T47D (cell line): ENCODE measurements at places on chromosomes 13 and 19.

DNA sequence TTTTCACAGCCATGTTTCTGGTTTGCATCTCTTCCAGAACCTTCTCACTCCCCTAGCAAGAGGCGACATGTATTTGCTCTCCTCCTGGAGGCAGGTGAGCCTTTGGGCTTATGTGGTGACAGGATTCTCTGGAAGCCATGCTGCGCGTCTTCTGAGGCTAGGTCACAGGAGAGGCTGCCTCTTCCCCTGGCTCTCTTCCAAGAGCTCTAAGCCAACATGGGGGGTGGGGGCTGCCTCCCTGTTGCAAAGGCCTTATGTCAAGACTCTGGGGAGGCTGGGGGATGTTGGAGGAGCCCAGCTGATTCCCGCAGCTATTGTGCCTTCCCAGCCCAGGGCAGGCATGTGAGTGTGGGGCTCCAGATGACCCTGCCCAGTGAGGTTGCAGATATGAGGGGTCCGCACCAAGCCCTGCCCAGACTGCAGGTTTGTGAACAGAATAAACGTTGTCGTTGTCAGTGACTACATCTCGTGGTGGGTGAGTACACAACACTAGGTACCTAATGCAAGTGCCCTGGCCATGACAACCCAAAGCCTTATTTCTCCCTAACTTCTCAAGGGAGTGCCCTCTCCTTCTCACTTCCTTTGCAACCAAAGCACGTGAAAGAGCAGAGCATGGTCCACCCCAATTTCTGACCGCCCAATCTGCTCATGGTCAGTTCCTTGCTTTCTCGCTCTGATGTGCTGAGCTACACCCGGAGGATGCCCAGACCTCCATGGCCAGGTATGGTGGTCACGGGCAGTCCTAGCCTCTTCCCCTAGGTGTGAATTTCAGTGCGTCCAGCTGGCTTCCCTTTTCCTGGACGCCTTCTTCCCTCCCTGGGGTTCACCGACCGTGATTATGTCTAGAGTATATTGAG lies 44.9 kb downstream of the TEX29 start:
- no peak for DNase-seq

DNA sequence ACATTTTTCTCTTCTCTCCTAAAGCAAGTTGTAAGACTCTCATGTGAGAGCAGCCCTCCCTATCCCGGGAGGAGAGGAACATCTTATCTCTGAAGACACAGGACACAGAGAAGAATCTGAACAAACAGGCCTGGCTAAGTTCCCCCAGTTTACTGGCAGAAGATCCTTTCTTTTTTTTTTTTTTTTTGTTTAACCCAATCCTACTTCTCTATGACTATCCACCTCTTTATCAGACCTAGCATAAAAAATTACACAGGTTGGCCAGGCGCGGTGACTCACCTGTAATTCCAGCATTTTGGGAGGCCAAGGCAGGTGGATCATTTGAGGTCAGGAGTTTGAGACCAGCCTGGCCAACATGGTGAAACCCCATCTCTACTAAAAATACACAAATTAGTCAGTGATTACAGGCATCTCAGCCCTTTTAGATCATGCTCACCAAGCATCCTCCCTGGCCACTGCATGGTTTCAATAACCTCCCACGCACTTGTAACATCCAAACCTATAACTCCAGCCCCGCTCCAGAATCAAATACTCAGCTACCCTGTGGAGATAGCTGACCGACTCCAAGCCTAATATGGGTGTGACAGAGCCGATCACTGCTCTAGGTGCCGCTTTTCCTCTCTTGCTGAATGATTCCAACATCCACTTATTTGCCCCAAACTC lies 27.3 kb upstream of the MUC16 start:
- no peak for DNase-seq

DNA sequence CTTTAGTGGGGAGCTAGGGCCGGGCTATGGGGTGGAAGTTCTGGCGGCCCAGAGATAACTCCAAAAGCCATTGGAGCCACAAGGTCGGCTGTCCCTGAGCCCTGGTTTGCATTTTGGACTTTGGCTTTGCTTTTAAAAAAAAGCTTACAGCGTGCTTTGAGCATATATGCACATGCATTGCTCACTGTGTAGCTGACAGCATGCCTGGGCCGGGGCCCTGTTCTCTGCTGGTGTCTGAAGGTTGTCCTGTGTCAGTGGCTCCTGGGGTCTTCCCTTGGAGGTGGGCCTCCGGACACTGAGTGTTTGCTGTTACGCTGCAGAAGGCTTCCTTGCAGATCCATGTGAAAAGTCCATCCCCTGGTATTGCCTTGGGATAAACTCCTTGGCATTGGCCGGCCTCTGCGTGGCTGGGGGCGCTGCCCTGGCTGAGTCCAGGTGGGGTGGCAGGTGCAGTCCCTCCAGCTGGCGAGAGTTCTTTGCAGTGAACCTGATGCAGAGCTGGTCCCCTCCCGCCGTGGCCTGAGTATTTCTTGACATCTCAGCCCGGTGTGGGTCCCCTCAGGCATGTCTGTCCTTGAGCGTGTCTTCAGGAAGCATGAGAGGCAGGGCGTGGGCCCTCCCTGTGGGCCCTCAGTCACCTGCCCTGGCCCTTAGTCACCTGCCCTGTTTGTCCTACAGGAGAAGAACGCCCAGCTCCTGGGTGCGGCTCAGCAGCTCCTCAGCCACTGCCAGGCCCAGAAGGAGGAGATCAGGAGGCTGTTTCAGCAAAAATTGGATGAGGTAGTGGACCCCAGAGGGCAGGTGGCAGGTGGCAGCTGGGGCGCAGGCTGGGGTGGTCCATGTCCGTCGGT lies 23.0 kb downstream of the PLEKHJ1 start:
- DNase-seq: no peak

GRCh38 chr19:45771311-45771933 lies 2.4 kb upstream of the SIX5 start:
- DNase-seq: no peak

GRCh38 chr13:89694451-89694850 lies 1653.0 kb upstream of the MIR17HG start:
- DNase-seq: no peak

DNA sequence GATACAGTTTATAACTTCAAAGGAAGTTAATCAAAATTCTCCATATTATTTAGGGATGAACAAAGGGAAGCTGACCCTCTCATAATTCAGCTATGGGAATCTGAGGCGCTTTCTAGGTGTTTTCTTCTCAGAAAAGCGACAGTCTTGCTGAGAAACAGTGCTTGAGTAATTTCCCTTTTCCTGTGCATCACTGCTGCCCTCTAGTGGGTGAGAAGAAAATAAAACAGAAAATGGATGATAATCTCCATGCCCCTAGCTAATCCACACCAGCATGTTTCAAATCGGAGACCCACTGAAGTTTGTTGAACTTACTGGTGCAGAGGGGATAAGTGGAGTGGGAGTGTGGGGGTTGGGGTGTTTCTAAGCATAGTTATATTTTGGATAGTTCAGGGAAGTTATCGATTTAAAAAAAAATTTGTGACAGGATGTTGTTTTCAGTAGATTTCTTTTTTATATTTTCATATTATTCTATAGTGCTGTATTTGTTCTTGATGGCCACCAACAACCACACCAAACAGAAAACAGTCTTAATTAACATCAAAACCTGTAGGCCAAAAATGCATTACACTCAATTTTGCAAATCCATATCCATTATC lies 21.4 kb downstream of the LCP1 start:
- peak; percentile 63 for DNase-seq

- DNase-seq: no peak
Measured at GRCh38 chr13:59686798-59687394, 476.8 kb downstream of the DIAPH3 start.

DNA sequence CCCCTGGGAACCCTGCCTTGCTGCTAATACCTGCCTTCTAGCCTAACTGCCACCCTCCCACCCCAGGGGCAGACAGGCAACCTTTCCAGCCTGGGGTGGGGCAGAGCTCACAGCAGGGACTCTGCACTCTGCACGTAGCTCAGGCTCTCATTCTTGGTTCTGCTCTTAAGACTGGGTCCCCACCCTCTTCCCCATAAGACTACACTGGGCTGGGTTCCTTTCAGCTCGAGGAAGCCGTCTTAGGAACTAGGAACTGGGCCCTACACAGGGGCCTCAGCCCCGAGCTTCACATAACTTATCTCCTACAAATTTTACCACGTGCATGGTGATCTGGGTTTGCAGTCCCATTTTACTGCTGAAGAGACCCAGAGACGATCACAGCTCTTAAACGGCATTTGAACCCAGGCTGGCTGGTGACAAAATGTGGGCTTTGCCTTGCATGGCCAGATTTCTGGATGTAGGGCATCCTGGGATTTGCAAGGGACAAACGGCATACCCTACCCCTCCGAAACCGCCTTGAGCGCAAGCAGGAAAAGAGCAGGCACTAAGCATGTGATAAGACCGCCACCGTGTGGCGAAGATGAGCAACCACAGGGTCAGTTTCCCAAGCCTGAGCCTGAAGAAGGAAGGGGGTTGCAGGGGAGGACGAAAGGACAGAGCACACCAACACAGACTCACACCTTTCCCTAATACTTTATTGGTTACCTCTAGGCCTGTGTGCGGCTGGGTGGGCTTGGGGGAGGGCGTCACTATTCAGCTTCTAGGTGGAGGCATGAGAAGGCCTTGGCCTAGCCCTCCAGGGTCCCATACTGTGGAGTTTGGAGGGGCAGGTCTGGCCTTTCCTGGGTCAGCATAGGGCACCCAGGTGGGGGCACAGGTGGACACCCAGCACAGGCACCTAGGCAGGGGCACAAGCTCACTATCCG lies 5.1 kb downstream of the JUNB start:
- peak; percentile 80 for DNase-seq

- no peak for DNase-seq
Measured at GRCh38 chr13:30600496-30600895, 17.2 kb upstream of the USPL1 start.

DNA sequence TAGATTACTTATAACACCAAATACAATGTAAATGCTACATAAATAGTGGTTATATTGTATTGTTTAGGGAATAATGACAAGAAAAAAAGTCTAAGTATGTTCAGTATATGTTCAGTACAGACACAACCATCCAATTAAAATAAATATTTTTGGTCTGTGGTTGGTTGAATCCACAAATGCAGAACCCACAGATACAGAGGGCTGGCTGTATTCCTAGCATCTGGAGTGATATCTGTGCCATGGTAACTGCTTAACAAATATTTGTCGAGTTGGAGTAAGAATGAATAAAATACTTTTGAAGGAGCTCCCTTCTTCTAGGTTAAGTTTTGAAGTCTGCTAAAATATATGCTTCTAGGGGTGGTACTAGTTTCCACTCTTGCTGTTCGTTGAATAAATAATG lies 241.0 kb downstream of the KLF5 start:
- DNase-seq: no peak

DNA sequence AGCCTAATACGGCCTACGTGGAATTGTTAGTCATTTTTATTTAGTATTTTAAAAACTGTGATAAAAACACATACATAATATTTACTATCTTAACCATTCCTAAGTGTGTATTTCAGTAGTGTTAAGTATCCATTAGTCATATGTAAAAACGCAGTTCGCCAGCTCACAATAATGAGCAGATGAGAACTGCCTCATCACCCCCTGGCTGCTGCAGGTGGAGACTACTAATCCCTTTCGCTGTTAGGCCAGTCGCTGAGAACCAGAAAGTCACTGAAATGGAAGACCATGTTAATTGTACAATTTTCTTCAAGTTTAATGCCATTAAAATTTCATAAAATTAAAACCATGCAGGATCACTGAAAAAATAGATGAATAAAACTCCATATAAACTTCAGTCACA lies 1.6 kb downstream of the ESD start:
- DNase-seq: no peak

DNA sequence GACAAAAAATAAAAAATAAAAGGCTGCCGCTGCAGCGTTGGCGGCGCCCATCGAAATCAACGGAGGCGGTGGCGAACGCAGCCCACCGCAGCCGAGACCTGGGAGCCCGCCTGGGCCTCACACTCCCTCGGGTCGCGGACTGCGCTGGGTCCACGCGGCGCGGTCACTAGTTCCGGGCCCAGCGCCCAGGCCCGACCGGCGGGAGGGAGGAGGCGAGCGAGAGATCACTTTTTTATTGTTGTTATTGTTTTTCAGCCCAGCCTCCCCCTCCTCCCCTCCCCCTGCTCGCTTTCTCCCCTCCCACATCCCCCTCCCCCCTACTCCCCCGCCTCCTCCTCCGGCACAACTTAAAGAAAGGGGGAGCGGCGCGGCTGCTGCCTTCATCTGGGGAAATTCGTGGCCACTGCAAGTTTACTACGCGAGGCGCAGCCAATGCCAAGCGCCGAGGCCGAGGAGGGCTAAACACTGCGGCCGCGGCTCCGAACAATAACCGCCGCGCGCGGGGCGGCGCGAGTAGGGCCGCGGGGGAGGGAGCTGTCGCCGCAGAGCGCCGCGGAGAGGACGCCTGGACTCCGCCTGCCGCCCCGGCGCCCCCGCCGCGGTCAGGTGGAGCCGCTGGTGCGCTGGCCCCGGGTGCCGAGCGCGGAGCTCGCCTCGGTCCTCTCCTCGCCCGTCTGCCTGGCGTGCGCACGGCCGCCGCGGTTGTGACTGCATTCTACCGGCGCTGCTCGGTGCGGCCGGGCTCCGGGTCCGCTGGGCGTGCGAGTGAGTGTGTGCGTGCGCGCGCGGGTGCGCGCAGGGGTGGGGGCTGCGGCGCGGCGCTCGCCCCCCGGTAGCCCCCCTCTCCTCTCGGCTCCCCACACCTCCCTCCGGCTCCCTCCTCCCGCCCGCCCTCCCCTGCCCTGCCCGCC lies 505 bp upstream of the ZIC2 start:
- peak; percentile 89 for DNase-seq

GRCh38 chr19:7925171-7925851 lies 624 bp downstream of the CTXN1 start:
- peak; percentile 69 for DNase-seq

GRCh38 chr19:955803-956765 lies 28.1 kb upstream of the WDR18 start:
- DNase-seq: peak; percentile 46

GRCh38 chr13:66840621-66841020 lies 389.5 kb downstream of the PCDH9 start:
- no peak for DNase-seq

DNA sequence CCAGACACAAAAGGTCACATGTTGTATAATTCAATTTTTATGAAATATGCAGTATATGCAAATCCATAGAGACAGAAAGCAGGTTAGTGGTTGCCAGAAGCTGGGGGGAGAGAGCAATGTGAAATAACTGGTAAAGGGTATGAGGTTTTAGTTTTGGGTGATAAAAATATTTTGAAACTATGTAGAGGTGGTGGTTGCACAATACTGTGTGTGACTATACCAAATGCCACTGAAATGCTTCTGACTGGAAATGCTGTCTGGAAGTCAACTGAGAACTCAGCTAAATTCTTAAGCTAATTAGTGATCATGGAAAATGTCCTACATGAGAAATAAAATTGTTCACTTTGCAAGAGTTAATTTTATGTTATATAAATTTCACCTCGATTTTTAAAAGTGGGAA lies 65.3 kb upstream of the RXFP2 start:
- DNase-seq: no peak
